Activated gamma-delta T cell (primary cell): ENCODE measurements at places on chromosomes 3 and 15.

- no peak for DNase-seq
These were observed 120.4 kb downstream of the GABRG3 start for GRCh38 chr15:27091270-27091940.

DNA sequence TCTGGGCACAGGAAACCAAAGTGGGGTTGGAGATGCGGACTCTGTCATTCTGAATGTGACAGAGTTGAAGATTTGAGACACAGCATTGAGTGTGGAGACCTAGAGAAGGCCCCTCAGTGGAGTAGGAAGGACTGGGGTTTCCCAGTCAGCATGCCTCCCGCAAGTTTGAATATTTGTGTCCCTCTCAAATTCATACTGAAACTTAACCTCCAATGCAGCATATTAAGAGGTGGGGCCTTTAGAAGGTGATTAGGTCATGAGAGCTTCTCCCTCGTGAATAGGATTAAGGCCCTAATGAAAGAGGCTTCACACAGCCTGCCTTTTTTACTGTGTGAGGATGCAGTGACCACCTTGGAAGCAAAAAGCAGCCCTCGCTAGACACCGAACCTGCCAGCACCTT is 8.0 kb downstream of the HDDC3 start:
- DNase-seq = no peak

DNA sequence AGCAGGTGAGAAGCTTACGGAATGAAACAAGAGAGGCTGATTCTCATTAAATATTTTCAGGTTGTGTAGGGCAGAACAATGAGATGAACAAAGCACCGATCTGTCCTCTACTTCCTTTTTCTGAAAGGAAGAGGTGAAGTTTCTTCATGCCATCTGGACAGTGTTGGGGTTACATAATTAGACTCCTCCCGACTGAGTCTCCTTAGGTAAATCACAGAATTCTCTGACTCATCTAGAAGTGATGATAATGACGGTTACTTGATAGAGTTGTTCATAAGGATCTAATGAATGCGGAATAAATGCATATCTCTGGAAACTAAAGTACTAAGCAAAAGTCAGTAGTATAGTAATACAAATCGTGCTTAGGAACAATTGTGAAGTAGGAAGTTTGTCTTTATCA is 21.2 kb downstream of the CRTC3 start:
- DNase-seq = no peak

DNA sequence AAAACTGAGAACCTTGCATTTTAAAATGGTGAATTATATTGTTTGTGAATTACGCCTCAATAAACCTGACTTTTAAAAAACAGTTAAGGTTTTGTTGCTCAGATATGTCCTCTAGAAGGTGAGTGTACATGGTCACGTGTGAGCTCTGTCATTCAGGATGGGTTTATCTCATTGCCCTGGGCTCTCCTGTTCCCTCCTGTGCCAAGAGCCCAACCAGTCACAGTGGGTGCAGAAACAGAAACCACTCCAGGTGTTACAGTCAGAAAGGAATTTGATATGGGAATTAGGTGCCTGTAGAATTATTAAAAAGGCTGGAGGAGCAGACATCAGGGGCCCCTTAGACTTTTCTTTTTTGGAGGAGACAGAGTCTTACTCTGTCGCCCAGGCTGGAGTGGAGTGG is 196.4 kb downstream of the STT3B start:
- no peak for DNase-seq

DNA sequence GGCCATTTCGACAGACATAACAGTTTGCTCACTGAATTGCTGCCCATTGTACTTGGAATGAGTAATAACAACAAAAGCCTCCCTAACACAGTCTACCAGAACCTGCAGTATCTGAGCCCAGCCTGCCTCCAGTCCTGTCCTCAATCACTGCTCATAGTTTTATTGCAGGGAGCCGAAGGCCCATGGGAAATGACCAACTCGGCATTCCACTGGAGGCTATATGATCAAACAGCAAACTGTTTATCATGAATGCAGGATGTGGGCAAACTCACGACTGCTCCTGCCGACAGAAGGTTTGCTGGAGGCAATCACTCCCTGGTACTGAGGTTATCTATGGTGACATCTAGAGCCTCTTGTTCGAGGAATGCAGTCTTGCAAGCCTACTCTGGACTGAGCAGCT is 46.3 kb downstream of the LSM3 start:
- DNase-seq = no peak

- no peak for DNase-seq
These were observed 53.8 kb downstream of the CMTM6 start for GRCh38 chr3:32448686-32449474.

DNA sequence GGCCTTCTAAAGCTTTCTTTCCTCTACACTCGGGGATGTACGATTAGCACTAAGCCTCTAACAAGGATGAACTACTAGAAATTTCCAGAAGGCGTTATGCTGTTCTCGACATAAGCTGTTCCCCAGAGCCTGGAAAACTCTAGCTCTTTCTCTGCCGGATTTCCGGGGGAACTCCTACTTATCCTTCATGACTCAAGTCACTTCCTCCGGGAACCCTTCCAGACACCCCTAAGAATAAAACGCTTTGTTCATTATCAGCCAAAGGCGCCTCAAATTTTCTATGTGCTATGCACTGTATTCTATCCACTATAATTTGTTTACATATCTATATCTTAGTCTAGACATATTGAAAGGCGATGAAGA is 455 bp upstream of the SNAP23 start:
- no peak for DNase-seq

DNA sequence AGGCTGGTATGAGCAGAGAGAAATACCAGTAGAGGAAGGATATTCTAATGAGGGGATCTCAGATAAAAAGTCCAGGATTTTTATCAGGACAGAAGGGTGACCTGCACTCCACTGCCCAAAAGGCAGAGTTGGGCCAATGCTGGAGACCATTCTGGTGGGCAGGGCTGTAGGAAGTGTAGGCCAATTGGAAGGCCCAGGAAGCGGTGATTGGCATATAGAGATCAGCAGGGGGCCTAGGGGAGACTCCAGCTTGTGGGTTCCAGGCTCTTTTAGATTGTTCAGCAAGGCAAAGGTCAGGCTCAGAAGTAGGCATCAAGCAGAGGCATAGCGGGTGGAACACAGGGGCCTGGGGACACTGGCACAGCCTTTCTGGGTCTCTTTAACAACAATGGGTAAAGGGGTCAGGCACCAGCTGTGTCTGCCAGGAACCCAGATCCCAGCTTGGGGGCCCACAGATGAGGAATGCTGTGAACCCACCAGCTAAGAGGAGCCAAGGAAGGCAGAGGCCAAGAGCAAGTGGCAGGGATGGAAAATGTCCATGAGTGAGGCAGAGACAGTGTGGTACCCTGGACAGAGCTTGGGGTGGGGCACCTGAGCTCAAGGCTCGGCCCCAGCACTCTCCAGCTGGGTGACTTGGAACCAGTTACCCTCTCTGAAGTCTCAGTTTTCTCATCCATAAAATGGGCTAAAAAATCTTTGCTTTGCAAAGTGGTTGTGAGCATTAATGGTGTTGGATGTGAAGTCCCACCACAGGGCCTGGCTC is 27.0 kb upstream of the RASGRF1 start:
- no peak for DNase-seq

GRCh38 chr3:21326704-21327475 is 424.1 kb downstream of the ZNF385D start:
- no peak for DNase-seq
